Activated CD8-positive, alpha-beta memory T cell treated with anti-CD3 and anti-CD28 coated beads, Interleukin-2, amount 50 U/mL, for 48 hours (primary cell): ENCODE measurements at places on chromosomes 5 and 9.

DNA sequence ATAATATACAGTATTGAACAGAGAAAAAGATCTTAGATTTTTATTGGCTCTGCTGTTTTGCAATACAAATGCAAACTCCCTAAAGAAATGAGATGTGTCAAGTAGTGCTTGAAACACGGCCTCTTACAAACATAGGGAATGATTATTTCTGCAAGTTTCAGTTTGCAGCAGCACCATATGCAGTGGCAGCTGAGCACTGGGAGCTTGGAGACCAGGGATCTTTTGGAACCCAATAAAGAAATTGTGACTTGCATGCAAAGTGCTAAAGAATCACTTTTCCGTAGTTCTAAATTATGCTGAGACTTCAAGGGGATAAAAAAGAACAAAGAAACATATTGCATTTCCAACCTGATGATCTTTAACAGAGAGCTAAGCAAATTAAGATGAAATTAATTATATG is 674.6 kb upstream of the ZNF608 start:
- DNase-seq: no peak

DNA sequence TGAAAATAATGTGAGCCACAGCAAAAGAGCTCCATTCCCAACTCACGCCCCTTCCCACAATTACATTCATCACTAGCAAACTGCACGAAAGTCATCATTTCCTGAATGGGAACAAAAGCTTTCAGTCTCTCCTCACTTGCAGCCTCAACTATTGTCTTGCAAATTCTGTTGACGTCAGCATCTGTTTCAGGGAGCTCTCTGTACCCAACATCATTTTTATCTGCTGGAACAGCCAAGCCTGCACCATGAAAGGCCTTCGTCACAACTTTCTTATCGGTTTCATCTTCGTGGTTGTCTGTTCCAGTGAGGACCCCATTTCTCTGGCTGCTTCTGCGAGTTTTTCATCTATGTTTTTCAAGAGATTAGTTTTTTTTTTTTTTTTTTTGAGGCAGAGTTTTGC is 14.3 kb upstream of the RNF130 start:
- DNase-seq: no peak

DNA sequence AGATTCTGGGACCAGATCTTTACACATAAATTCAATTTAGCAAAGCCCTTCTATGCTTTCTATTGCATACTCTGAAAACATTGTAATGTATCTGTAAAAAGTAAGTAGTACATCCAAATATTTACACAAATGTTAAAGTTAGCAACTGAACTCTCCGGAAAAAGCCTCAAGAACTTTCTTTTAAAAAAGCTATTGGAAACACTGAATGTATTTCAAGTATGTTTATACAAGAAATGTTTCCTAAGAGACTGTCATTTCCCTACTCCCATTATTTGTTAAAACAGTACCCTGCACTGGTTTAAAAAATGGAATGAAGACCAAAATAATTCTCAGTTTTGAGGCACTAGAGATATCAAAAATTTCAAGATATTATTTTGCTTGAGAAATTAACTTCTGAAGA is 44.8 kb upstream of the TRIM36 start:
- no peak for DNase-seq

DNA sequence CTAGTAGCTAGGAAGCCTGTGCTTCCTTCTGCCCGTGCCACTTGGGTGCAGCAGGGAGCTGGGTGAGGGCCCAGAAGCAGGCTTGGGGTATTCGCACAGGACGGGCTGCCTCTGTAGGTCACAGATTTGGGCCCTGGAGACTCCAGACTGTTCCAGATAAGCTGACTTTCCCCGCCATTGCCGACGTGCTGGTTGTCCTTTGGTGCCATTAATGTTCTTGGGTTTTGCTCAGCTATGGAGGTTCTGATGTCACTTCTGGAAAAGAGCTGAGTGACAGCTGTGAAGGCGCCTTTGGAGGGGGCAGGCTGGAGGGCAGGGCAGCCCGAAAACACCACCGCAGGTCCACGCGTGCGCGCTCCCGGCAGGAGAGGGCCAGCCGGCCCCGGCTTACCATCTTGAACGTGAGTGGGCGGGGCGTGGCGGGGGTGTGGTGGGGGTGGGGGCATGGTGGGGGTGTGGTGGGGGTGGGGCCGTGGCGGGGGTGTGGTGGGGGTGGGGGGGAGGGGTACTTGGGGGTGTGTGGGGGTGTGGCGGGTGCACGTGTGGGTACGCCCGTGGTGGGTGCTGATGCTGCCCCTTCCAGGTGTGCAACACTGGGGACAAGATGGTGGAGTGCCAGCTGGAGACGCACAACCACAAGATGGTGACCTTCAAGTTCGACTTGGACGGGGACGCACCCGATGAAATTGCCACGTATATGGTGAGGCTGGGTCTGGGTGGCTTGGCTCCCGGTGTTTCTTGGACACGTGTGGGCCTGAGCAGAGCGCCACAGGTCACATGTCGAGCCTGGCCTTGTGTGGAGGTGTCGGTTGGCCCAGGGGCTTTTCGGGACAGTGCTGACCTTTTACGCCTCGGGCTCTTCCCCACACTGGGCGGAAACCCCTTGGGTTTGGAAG is 79.6 kb downstream of the WNK2 start:
- DNase-seq: no peak

- no peak for DNase-seq
Observed at GRCh38 chr9:113210815-113211214, 10.3 kb downstream of the FKBP15 start.

GRCh38 chr9:71383308-71383940 is 262.0 kb upstream of the TRPM3 start:
- no peak for DNase-seq

DNA sequence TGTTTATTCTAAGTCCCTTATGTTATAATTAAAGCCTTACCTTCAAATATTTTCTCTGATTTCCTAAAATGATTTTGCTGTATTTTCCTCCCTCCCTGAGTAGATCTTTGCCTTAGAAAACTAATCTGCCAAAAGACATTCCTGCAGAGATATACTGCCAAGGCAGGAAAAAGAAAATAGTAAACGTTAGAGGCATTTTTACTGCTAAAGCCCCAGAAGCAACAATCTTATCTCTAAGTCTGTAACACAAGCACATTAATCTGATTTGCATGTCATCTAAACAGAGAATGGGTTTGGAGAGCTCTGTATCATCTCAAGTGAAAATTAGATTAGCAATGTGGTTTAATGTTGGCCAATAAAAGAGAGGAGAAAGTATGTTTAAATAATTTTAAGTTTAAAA is 847.7 kb downstream of the MAT2B start:
- no peak for DNase-seq

DNA sequence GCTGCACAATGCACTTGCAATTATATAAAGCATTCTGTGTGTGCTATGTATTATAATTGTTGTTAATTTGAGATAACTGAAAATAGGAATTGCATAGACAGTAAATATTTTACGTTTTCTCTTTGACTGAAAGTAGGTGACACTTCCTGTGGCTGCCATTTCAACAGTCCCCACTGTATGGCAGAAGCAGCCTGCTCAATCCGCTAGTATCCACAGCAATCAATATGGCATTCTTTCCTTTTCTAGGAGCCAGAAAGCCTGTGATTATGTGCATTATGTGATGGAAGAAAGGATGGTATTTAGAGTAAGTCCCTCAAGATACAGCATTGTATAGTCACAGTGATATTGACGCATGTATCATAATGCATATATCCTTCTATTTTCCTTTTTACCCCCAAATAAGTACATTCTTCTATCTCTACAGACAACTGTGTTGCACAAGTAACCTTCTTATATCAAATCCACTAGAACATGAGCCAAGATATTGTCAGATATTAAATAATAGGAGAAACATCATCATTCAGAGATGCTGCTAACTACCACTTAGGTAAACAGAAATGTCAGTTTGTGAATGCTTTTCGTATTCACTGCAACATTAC is 59.7 kb downstream of the CARTPT start:
- no peak for DNase-seq

DNA sequence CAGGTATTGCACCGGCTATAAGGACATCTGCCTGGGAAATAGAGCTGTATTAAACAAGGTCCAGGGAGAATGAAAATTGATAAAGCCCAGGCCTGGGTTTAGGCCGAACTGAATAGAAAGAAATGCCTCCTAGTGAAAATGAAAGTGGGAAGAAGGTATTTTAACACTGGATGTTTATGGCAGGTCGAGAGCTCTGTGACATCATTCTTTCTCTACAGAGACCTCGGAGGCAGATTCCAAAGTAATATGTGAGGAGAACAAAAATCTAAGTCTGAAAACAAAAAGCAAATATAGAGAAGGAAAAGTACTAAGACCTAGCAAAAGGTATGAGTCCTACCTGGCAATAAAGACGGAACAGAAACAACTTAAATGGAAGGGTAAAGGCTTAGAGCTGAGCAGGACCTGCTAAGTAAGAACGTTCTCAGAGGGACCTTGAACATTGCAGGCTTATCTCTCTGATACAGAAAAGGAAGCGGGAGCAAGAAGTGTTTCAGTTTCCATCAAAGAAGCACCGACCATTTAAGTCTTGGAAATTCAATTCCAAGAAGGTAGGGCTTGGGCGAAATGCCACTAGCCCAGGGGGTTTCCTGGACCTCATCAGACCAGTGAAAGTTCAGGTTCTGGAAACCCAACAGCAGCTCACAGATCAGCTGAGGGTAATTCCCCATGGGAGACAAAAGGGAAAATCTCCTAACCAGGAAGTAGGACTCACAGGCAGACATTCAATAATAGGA is 80.0 kb downstream of the SUSD1 start:
- no peak for DNase-seq

DNA sequence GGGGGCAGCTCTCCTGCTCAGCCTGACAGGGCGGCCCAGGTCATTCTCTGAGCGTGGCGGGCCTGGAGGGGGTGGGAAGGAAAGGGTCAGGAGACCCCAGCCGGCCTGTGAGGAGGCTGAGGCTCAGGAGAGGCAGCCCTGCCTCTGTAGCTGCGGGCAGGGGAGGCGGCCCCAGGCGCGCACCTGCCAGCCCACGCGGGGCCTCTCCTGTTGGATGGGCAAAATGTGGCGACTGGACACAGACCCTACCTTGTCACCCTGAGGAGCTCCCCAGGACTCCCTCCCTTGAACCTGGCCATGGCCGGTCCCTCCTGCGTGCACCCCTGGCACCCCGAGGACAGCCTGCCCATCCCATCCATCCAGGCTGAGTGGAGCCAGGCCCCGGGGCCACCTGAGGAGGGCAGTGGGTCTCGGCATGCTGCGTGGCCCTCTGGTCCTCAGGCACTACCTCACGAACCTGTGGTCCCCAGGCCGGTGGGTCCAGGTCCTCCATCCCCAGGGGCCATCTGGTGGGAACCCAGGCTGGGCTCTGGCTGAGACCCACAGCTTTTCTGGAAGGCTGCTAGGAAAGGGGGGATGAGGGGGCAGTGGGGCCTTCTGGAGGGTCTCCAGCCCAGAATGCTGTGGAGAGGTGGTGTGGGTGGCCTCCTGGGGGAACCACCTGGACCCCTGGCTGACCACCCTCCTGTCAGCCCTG is 15.1 kb upstream of the NRARP start:
- DNase-seq: peak; percentile 51

DNA sequence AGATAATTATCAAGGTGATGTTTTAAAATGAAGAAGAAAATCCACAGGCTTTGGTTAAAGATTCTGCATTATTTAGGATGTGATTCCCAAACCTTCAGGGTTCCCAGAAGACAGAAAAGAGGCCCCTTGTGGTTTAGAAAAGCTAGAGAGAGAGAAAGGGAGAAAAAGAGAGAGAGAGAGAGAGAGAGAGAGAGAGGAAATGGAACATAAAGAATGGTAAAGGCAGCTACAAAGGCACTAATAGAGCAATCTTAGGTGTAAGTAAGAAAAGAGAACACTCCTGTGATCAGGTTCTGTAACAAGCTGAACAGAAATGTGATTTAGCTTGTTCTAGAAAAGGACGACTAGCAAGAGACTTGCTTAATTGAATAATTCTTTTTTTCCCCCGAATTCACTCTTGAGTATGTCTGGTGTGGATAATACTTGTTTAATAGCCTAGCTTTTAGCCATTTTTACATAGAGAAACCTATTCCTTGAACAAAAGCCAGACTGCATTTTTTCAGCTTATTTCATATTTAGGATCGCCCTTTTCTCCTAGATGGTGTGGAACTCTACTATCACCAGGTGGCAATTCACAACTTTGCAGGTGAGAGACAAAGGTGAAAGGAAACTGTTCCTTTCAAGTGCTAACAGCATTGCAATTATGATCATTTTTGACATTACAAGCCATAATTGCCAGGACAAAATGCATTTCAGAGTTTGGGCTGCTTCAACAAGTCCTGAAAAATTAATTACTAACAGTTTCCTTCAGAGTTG is 57.6 kb upstream of the SH3GL2 start:
- DNase-seq: no peak

DNA sequence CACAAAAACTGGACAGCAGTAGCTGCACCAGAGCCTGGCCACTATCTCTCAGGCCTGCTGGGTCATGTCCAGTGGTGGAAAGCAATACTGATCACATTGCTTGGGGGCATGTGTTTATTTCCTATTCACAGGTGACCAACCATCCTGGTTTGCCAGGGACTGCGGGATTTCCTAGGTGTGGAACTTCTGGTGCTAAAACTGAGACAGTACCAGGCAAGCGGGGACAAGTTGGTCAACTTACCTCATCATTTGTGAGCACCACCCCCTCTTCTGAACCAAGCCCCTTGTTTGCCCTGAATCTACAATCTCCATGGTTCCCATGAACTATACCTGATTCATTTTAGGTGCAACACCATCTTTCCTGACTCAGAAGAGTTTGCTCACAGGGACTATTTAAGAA is 81.3 kb downstream of the TNC start:
- peak; percentile 62 for DNase-seq

DNA sequence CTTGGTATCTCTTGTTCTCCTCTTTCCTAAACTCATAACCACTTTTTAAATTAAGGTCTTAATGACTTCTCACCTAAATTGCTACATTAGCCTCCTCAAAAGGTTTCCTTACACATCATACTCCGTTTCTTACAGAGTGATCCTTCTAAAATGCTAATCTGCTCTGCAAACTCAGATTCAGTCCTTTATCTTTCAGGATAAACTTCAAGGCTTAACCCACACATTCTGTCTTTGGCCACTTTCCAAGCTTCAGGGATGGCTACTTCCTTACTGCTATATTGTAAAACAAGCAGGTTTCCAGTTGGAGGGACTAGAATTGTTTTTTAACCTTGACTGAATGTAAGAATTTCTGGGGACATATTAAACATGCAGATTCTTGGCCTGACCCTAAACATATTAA is 105.5 kb upstream of the CHD1 start:
- DNase-seq: no peak

DNA sequence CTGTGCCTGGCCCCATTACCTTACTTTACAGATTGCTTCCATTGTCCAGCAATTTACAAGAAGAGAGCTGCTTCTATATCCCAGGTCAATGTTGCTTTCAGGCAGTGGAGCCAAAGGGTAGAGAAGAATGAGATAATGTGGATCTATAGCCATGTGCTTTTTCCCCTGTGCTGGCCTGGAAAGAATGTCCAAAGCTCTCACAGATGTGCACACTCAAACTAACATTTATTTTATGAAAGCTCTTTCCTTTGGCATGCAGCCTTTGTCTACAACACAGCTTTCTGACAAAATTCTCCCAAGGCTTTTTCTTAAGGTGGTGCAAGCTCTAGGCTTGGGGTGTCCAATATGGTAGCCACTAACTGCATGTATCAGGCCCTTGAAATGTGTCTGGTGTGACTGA is 217.3 kb downstream of the LRRC70 start:
- no peak for DNase-seq

GRCh38 chr5:180873615-180874520 is 12.8 kb upstream of the ZFP62 start:
- DNase-seq: no peak

GRCh38 chr5:107783551-107783950 is 112.8 kb upstream of the EFNA5 start:
- no peak for DNase-seq
